Activated CD8-positive, alpha-beta memory T cell treated with anti-CD3 and anti-CD28 coated beads for 1 hour (primary cell): ENCODE measurements at places on chromosomes 7 and 10.

DNA sequence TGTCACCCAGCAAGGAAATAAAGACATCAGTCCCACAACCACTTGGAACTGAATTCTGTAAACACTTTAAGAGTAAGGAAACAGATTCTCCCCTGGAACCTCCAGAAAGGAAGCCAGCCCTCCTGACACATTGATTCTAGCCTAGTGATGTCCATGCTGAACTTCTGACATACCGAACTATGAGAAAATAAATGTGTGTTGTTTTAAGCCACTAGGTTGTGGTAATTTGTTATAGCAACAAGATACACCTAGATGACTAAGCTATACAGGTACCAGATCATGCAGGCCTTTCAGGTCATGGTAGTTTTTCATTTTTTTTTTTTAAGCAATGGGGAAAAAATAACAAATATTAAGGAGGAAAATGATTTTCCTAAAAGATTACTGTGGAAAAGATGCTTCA is 37.6 kb upstream of the LRRTM3 start:
- DNase-seq = no peak

DNA sequence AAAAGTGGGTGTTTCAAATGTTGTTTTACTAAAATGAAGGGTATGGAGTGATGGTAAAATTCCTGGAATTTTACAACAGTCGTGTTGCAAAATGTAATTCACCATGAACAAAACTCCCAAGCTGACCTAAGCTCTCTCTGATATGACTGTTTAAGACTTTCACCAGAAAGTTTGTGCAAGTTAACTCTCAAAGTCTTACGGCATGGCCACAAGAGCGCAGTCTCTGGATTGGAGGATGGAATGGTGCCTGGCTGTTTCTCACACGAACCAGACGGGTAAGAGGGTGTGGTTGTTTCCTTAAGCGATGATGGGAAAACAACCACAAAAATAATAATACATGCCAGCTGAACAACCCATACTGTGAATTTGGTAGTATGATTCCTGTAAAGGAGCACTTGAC is 662.5 kb downstream of the KCNMA1 start:
- DNase-seq = no peak

GRCh38 chr10:56135828-56136227 is 225.2 kb downstream of the ZWINT start:
- DNase-seq = no peak

DNA sequence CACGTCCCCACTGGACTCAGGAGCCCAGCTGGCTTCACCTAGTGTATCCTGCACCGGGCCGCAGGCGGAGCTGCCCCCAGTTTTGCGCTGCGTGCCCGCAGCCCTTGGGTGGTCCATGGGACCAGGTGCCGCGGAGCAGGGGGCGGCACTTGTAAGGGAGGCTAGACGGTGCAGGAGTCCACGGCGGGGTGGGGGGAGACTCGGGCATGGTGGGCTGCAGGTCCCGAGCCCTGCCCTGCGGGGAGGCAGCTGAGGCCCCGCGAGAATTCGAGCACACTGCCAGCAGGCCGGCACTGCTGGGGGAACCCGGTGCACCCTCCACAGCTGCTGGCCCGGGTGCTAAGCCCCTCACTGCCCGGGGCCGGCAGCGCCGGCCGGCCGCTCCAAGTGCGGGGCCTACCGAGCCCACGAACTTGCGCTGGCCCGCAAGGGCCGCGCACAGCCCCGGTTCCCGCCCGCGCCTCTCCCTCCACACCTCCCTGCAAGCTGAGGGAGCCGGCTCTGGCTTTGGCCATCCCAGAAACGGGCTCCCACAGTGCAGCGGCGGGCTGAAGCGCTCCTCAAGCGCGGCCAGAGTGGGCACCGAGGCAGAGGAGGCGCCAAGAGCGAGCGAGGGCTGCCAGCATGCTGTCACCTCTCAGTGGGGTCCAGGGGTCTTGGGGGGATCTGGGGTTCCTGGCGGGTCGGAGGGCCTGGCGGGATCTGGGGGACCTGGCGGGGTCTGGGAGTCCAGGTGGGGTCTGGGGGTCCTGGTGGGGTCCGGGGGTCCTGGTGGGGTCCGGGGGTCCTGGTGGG is 81.4 kb downstream of the VIPR2 start:
- DNase-seq = no peak

- no peak for DNase-seq
These were observed 6.1 kb upstream of the GUSB start for GRCh38 chr7:65988084-65988483.

GRCh38 chr7:132899833-132900232 is 182.1 kb downstream of the CHCHD3 start:
- no peak for DNase-seq

- no peak for DNase-seq
These were observed 113.9 kb downstream of the DIP2C start for GRCh38 chr10:575402-576129.

DNA sequence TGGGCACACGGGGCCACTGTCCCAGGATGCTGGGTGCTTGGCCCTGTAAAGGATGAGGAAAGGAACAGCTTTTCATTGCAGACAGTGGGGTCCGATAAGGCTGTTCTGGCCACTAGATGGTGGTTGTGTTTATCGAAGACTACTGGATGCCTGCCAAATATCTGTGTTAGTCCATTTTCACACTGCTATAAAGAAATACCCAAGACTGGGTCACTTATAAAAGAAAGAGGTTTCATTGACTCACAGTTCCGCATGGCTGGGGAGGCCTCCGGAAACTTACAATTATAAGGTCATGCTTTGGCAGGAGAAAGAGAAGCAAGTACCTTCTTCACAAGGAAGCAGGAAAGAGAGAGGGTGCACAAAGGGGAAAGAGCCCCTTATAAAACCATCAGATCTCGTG is 32.2 kb upstream of the GARS1 start:
- no peak for DNase-seq

- no peak for DNase-seq
These were observed 828 bp downstream of the BNIP3 start for GRCh38 chr10:131980761-131981428.

GRCh38 chr7:83301416-83301815 is 138.7 kb upstream of the PCLO start:
- no peak for DNase-seq

DNA sequence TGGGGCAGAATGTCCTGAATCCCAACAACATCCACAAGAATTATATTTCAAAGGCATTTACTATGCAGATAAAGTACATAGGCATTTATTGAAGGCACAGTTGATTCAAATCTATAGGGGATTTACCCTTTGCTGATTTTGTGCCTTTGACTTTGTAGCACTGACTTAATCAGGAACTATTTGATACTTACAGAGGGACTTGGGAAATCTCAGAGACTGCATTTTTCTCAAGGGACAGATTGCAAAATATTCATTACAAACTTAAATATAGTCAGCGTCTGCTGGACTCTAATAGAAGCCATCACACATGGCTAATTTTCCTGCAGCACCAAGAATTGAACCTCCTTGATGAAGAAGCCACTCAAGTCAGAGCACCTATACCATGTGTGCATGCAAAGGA is 44.9 kb downstream of the FAS start:
- DNase-seq = no peak

DNA sequence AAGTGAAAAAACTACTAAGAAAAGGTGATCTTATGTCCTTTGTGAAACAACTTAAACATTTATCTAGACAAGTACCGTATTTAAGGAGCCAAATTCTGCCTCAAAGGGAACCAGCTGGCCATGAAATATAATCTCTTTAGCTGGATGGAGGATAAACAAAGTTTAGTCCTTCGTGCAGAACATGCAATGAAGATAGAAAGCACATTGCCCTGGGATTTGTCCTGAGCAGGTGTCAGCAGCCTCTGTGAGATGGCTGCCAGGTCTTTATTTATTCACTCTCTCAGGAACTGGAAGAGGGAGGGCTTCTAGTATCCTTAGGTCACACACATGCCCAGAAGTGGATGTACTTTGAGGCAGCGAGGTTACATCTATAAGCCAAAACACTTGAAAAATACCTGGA is 57.4 kb upstream of the CASD1 start:
- DNase-seq = no peak

GRCh38 chr7:131554880-131555516 is 1.4 kb downstream of the PODXL start:
- DNase-seq = no peak

DNA sequence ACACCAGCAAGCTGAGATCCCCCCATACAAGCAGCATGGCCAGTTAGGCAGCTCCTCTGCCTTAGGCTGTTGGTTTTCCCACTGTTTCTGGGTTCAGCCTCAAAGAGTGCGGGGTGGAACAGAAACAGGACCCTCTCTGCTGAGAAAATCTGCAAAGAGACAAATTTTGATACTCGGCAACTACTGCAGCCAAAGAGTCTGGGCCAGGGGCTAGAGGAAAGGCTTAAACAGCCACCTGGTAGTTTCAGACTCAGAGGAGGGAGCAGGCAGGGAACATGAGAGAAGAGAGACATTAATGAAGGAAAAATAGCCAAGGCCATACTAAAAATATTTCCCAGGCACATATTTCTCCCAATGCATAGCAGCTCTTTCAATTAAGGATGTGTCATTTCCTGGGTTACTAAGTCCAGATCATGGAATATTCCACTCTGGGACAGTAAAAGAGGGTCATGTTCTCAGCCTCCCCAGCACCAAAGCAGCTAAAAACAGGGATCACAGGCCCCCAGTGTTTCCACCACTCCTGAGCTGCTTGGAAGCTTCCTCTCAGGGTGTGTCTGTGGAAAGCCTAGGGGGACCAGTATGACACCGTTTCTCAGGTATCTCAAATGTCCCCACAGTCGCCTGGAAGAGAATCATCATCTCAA is 29.8 kb downstream of the PDLIM1 start:
- no peak for DNase-seq

GRCh38 chr7:36949711-36950600 is 225.7 kb upstream of the AOAH start:
- DNase-seq = no peak

DNA sequence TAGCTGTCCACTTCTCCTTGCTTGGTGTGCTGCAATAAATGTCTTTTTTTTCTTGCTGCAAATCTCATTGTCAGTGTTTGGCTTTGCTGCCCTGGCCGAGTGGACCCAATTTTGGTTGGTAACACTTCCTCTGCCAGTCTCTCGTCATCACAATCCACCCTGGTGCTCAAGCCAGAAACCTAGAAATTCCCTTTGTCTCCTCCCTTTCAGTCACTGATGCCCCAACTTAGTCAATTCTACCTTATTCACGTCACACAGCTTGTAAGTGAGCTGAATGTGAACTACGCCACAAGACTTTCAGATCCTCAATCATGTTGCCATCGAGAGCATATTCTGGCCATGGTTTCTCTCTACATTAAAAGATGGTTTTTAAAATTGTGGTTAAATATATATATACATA is 13.0 kb upstream of the FRA10AC1 start:
- DNase-seq = no peak

DNA sequence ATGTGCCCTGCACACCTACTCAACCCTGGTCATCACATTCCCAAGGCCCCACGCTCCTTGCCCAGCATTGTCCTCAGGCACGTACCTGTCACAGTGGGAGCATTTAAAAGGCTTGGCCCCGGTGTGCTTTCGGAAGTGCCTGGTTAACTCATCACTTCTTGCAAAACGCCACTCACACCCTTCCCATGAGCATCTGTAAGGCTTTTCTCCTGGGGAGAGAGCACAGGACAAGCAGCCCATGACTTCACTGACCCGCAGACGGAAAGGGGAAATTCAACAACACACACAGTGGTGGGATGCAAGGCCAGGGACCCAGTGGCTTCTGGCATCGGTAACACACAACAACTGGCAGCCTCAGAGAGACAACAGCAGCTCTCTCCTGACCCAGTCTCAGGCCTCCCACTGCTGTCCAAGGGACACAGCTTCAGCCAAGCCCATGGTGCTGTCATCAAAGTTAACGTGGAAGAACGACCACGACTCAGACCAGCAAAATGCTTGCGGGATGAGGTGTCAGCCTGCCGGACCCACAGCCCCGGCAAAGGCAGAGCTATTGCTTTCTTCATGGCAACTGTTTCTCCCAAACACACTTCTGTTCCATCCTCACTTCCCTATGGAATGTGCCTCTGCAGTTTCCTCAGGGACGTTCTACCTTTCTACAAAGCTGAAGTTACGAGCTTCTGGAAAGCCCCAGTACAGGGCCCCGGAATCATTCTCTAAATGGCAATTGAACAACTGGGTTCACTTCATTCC is 4.8 kb downstream of the KLF6 start:
- DNase-seq = no peak

- no peak for DNase-seq
These were observed 184.1 kb upstream of the PTN start for GRCh38 chr7:137527634-137528033.

DNA sequence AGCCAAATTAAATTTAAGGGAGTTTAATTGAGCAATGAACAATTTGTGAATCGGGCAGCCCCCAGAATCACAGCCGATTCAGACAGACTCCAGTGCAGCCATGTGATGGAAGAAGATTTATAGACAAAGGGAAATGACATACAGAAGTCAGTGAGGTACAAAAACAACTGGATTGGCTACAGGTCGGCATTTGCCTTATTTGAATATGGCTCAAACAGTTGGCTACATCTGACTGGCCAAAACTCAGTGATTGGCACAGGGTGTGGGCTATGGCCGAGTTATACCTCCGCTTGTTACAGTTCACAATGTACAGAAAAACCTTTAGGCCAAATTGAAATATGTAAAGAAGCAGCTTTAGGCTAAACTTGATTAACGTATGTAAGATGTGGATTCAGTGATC is 30.8 kb upstream of the EIF4H start:
- no peak for DNase-seq

DNA sequence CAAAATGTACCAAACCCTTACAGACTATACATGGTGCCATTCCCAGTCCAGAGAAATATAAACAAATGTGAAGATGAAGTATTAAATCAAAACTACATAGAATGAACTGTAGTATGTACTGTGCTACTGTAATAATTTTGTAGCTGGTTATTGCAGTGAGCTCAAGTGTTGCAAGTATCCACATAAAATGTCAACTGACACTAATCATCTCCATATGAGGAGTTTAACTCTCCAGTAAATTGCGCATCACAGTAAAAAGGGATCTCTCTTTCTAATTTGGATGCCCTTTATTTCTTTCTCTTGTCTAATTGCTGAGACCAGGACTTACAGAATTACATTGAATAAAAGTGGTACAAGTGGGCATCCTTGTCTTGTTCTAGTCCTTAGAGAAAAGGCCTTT is 165.5 kb downstream of the CPED1 start:
- no peak for DNase-seq

DNA sequence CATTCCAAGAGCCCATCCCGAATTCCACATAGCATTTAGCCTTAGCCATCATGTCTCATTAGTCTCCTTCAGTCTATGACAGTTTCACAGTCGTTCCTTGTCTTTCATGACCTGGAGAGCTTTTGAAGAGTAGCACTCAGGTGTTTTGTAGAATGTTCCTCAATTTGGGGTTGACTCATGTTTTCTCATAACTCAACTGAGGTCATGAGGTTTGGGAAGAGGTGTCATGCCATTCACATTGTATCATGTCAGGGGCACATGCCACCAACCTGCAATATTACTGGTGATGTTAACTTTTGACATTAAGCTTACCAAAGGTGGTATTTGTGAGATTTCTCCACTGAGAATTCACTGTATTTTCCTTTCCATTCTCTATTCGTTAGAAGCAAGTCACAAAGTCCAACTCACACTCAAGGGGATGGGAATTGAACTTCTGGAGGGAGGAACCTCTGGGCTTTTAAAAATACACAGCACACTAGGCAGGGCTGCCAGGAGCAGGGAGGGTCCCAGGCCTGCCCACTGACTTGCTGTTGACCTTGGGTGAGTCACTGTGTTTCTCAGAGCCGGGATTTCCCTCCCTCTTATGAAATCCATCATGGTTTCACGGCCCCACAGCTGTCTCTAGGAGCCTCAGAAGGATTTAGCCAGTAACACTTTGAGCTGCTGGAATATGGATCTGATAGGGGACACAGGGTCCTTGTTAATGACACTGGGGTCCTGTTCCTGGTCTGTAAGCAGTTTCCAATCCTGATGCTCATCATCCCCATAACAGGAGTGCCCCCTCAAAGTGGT is 74.4 kb upstream of the TCF7L2 start:
- no peak for DNase-seq

GRCh38 chr10:61682323-61682722 is 19.6 kb downstream of the CABCOCO1 start:
- DNase-seq = no peak
